ENCODE measurements at places on chromosomes 2 and 18.

DNA sequence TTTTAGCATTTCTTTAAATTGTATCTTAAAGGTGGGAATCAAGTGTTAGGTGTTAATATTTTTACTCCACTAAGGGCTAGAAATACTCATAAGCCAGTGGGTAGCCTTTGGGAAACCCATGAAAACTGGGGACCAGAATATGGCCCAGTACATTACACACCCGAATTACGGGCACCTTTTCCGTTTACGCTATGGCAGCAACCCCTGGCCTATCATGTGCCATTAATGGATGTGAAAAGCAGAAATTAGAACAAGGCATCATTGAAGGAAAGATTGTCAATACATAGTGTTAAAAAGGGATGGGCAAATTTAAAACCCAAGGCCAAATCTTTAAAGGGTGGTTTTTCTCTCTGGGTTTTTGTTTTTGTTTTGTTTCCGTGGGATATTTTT is 781 bp downstream of the FARP2 start:
- no peak for DNase-seq

DNA sequence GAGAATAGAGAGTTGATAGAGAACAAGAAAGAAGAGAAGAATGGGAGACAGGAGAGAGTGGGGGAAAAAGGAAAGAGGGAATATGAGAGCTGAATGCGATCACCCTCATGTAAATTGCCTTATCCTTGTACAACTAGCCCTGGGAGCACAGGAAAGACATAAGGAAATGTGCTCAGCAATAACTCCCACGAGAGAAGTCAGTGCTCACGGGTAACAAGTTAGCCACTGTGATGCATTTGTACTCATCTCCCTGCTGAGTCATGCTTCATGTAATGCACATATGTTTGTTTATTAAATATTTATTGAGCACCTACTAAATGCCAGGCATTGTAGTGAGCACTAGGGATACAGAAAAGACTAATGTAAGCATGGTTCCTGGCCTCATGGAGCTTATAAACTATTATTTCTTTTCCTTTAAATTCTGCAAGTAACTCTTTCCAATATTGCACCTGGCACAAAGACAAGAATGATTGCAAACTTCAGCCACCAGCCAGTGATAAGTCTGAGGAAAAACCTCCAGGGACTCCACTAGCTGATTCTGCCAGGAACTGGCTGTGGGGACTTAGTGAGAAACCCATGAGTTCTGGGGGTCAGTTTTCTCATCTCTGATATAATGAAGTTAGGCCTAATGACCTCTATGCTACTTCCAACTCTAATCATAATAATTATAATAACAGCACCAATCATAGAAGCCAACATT is 124.1 kb downstream of the LNPK start:
- DNase-seq = no peak

DNA sequence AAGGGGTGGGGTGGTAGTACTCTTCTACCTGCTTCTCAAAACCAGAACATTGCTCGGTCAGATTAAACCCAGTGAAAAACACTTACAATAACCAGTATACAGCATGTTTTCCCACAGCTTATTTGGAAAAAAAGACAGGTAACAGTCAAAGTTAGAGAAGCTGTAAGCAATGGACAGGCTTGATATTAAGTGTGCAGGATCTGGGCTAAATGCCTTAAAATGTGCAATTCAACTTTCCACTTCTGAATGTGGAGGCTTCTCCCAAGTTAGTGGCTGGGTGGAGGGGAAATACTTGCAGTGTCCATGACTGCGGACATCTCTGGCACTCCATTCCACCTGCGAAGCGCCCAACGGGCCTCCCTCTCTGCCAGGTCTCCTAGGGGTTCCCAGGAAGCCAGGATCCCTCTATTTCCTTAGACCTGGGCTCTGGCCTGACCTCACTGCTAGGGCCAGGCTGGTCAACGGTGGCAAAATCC is 5.3 kb downstream of the ZEB2 start:
- no peak for DNase-seq

DNA sequence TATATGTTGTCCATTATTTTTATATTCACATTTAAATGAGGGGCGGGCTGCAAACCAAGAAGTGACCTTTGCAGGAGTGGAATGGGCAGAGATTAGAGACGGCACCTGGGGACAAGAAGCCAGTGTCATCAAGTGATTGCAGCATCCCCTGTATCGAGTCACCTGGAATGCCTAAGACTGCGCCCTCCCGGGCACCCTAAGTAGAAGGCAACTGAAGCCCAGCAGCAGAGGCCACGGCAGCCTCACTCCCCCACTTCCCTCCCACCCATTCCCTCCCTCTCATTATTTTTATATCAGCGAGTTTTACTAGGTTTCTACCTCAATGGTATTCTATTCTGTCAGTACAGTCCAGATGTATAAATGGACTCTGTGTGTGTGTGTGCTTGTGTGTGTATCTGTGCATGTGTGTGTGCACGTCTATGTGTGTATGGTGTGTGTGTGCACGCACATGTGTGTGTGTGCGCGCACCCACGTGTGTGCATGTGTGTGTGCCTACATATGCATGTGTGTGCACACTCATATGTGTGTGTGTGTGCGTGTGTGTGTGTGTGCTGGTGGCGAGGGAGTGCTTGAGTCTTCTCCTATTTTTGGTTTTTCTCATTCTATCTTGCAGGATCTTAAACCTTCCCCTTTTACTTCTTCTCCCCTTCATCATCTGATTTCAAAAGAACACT is 106.8 kb upstream of the SLC66A3 start:
- DNase-seq = no peak

- DNase-seq = no peak
Measured at GRCh38 chr2:14831458-14831857, 198.9 kb downstream of the LRATD1 start.

DNA sequence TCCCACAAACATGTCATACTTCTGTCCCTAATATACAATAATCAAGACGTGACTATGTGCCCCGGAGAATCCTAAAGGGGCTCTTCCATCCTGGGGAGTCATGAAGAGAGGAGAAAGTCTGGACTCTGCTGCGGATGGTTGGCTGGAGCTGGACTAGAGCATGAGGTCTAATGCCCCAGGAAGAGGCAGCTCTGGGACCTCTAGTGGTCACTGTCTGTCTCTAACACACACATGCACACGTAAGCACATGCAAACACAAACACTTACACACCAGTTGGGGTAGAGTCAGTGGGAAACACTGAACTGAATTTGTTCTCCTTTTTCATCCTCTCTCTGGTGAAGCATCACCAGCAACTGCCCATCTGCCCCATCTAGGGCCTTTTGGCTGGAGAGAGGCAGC is 271.6 kb downstream of the TDRD15 start:
- DNase-seq = peak; percentile 79

DNA sequence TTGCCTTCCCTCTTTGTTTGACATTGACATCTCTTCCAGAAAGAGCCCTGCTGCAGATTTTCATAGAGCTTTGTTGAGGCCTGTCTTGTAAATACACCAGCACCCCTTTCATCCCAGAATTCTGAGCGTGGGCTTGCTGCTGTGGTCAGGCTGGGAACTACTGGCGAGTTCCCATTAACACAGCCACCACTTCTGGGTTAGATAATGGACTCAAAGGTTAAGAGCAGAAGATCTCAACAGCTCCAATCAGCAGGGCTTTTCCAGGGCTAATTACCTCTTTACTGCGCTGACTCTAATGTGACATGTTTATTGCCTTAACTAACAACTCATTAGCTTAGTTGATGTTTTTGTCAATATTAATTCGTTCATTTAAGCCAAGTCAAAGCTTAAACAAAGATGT is 235.9 kb upstream of the BOD1L2 start:
- no peak for DNase-seq

DNA sequence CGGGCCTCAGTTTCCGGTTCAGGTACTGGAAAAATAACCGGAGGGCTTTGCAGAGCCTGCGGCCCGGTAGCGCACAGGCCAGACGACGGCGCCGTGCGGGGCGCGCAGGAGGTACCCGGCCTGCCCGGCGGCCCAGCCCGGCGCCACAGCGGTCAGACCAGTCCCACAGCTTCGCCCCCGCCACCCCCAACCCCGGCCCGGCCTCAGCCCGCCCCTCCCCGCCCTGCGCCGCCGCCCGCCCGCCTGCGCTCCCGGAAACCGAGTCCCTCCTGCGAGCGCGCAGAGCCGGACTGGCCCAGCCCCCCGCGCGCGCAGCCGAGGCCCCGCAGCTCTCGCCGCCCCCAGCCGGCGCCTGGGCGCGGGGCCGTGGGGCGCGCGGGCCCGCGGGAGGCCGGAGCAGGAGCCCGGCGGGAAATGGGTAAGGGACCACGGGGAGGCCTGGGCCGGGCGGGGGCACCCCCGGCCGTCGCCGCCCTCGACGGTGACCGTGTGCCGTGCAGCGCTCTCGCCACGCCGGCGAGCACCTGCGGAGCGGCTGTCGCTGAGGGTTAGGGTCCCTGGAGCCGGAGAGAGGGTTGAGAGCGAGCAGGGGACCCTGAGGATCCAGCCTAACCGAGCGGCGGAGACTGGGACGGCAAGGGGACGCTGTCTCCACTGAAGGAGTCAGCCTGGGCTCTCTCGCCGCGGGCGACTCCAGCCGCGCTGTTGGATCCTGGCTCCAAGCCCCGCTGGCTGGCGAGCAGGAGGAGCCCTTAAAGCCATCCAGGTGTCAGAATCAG is 16.5 kb upstream of the PSD4 start:
- no peak for DNase-seq

DNA sequence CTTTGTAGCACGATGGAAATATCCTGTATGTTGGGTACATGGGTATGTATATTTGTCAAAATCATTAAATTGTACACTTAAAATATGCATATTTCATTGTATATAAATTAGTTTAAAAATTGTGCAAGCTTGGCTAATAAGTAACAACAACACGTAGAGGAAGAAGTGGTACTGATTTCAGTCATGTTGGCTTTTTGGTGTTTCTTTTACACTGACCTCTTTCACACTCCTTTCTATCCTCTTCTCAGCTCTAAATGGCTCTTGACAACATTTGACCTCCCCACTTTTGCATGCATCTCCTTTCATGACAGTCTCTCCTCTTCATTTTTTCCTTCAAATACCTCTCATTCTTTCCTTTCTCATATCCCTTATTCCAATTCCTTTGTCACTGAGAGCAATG is 801.4 kb upstream of the ZEB2 start:
- DNase-seq = no peak

DNA sequence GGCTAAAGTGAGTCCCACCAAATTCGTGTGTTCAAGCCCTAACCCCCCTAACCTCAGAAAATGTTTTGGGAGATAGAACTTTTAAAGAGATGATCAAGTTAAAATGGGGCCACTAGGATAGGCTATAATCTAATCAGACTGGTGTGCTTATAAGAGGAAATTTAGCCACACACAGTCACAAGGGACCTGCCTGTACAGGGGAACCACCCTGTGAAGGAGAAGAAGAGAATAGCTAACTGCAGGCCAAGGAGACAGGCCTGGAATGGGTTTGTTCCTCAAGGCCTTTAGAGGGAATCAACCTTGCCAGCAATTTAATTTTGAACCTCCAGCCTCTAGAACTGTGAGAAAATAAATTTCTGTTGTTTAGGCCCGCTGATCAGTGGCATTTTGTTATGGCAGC is 36.0 kb upstream of the TANK start:
- no peak for DNase-seq

DNA sequence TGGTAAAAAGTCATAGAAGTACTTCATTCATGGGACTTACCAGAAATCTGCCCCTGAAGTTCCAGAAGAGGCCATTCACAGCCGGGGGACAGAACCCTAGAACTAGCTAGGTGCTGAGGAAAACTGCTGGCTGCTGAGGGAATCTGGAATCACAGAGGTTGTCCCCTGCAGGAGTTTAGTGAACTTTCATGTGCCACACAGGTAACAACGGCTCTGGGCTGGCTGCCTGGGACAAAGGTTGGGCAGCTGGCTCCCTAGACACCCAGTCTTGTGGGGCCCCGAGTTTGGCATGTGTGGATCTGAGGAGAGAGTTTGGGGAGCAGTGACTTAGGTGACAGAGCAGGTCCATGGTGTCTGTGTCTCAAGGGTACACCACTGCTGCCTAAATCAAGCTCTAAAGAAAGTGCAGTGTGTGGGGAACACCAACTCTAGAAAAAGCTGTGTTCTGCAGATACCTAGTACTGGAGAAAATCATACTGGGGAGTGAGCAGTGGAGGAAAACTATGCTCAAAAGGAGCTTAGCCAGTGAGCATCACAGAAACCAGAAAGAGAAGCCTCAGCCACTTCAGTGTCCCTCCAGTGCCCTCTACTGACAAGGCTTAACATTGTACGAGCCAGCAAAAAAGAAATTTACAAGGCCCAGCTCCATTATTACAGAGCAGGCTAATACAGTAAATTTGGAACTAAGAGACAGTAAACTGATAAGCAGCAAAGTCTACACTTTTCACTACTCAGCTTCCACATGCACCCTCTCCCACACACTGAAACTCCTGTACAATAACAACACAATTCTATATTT is 15.2 kb downstream of the GALNT3 start:
- DNase-seq = no peak

DNA sequence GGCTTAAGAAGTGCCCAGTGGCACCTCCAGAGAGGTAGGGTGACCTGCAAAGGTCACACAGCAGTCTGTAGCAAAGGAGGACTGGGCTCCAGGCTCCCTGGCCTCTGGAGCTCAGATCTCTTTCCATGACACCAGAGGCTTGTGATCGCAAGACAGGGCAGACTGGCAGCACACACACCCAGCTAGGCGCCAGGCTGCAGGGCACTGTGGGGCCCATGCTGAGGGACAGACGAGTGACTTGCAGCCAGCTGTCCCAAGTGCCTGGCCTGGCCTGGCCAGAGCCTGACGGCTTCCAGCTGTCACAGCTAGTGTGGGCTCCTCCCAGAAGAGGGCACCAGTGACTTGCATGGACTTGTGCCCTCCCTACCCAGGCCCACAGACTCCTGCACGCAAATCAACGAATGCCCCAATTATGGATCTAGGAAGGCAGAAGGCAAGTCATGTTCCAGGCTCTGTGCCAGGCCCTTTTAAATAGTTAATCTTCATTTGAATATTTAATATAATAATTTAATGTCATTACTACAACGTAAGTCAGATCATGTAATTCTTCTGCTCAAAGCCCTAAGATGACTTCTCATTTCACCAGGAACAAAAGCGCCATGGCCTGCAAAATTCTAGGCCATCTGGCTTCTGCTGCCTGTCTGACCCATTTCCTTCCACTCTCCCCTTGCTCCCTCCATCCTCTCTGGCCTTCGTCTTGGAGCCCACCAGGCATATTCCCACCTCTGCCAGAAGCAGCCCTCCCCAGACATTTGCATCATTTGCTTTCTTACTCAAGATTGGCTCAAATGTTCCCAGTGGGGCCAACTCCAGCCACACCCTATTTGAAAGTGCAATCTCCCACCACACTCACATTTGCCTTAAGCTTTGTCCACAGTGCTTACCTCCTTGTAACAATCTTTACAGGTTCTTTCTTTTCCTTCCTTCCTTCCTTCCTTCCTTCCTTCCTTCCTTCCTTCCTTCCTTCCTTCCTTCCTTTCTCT is 3.7 kb upstream of the SPEG start:
- no peak for DNase-seq

DNA sequence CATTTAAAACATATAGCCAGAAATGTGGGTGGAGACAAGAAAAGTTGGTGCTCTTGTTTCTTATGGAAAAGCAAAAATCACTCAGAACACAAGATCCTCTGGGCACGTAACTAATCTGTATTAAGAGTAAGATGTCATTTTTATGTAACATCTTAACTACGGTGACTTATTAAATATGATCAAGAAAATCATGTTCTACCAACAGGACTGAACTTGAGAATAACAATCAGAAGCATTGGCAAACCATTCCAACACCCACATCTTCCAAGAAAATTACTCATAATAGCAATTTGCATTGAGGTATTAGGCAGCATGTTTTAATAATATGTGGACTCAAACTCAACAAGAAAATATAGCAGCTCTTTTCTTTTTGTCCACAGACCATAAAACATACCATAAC is 21.6 kb downstream of the MAP2 start:
- no peak for DNase-seq

GRCh38 chr2:236575510-236575909 is 5.9 kb downstream of the ACKR3 start:
- DNase-seq = no peak

- DNase-seq = no peak
Measured at GRCh38 chr2:170155723-170156253, 22.2 kb upstream of the MYO3B start.
